ENCODE measurements at places on chromosomes 4 and X. TPM values are rescaled to one million over a fixed set of nuclear protein-coding genes. Genes with fewer than 3 reads are reported as not detected.

DNA sequence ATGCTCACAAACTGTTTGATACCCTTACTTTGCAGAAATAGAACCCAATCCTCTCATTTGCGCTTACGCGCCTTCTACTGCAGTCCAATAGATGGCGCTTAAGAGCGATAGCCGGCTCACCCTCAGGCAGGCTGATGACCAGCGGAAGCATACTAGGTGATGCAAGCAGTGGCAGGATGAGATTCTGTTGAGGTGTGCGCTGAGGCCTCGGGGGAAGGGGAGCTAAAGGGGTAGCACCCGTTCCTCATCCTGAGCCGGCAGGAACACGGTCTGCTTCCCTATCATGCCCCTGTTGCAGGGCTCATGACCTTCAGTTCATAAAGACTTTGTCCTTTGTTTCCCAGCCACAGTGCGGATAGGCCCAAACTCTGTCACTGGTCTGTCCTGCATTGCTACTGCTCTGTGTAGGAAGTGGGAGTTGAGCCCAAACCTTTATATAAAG, 628.9 kb downstream of the TLL1 start:
- DNase-seq, result no peak

DNA sequence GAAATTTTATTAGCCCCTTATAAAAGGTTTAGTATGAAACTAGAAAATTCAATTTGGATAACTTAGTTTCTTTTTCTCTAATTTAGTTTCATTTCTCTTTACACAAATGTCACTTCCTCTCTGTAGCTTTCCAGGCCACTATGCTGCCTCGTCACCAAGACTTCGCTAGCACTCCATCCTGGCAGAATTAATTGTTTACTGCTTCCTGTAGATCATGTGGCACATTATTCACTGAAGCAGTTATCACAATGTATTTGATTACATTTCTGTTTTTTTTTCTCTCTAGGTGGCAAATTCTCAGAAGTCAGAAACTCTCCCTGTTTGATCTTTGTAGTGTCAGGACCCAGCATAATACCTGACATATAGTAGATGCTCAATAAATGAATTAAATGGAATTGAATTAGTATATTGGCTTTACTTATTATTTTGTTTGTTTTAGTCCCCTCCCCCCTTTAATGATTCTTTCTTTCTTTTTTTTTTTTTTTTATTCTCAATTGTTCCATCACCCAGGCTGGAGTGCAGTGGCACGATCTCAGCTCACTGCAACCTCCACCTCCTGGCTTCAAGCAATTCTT, 9.3 kb upstream of the SAT1 start:
- no peak for DNase-seq

GRCh38 chrX:37603938-37604409, 32.5 kb downstream of the LANCL3 start:
- no peak for DNase-seq

DNA sequence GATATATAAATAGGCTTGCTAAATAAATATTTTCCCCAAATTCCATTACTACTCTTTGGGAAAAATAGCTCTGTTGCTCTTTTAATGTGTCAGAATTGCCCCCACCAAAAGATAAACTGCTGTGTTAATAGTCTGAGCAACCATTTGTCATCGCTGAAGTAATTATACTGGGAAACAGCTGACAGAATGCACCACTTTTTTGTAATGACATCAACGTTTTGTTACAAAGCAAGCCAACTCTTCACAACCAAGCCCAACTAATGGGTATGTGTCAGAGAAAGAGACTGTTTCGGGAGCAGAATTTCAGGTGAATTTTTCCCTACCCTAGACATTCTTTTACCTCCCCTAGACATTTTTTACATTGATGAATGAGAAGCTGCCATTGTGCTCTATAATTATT, 405.0 kb upstream of the MAGEB18 start:
- no peak for DNase-seq

DNA sequence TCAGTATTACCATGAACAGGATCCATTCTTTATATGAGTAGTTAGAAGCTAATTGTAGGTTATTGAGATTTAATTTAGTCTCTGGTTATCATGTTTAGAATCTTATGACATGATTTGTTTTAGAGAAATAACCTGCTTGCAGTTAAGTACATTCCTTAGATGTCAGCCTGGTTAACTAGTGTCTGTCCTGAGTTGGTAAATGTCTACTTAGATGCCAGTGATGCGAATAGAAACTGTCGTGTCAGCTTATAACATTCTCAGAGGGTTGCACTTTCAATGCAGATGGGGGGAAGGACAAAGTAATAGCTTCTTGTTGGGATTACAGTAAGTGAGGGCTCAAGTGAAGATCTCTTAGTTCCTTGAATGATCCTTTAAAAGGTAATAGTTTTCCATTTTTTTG, 227.8 kb upstream of the SPRY1 start:
- DNase-seq, result no peak

GRCh38 chr4:117434424-117434823, 349.0 kb upstream of the TRAM1L1 start:
- DNase-seq, result no peak

DNA sequence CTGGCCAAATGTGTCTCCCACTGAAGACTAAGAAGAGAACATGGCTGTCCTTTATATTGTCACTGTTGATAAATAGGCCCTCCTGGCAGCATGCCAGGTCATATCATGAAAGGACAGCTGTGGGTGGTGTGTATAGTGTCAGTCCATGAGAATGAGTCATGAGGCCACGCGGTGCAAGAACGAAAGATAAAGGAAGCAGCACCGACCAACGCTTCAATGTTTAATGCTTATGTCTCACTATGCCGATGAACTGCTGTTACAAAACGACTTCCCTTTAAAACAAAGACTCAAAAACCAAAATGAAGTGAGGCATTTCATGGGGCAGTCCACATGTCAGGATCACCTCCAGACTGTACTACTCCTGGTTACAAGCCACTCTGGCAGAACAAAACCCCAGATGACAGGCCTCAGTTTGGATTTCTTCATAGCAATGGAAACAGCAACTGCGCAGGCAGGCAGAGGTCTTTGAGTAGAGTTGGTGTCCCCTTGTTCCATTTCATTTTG, 5.2 kb upstream of the TCEANC start:
- DNase-seq, result peak; percentile 28

DNA sequence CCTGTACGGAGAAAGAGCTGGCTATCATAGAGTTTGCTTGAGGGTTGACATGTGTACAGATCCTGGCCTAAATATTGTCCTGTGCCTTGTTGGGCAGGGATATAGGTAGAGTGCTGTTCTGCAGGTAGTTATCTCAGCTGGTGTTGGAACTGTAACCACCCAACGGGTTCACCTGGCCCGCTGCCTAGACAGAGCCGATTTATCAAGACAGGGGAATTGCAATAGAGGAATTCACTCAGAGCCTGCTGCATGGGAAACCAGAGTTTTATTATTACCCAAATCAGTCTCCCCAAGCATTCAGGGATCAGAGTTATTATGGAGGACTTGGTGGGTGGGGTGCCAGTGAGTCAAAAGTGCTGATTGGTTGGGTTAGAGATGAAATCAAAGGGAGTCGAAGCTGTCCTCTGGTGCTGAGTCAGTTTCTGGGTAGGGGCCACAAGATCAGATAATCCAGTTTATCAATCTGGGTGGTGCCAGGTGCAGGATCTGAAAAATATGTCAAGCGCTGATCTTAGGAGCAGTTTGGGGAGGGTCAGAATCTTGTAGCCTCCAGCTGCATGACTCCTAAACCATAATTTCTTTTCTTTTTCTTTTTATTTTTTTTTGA, 42.5 kb upstream of the XIAP start:
- no peak for DNase-seq

Gene MXRA5
- 35.5 TPM for total RNA-seq

Gene CENPVL1
- 0.83 TPM for total RNA-seq

Gene AKAP14
- 0.99 TPM for total RNA-seq

Gene STARD8
- 6.8 TPM for total RNA-seq

Gene PF4V1
- 0.89 TPM for total RNA-seq

Data from spinal cord (tissue), 10 donors.